Osteoblast (primary cell): ENCODE measurements at places on chromosomes 16 and 17. TPM values are rescaled to one million over a fixed set of nuclear protein-coding genes. Genes with fewer than 3 reads are reported as not detected.

Gene BEAN1
- 0.29 and 0.36 TPM in 2 replicates for total RNA-seq

Gene SMPD3
- total RNA-seq, result 0.72 TPM in 1 of 2 replicates, not detected in the other

Gene ALDH3A1
- under 0.01 TPM in 1 of 2 replicates, not detected in the other for total RNA-seq

Gene SP6
- under 0.01 TPM in 2 replicates for total RNA-seq

Gene MYADML2
- total RNA-seq, result not detected in 2 replicates

Gene KCNH4
- not detected in 2 replicates for total RNA-seq

Gene KRTAP2-2
- total RNA-seq, result not detected in 2 replicates

Gene PRAC2
- total RNA-seq, result not detected in 2 replicates

Gene KRT33B
- 0.29 and 1.1 TPM in 2 replicates for total RNA-seq

Gene FBXW10B
- 0.29 and 0.36 TPM in 2 replicates for total RNA-seq

Gene AFMID
- 20.0 and 23.2 TPM in 2 replicates for total RNA-seq

Gene FAHD1
- 63.1 and 72.7 TPM in 2 replicates for total RNA-seq

Gene TBX4
- 0.59 TPM in 1 of 2 replicates, not detected in the other for total RNA-seq

Gene CLEC3A
- total RNA-seq, result not detected in 2 replicates

Gene CD7
- total RNA-seq, result not detected in 2 replicates

Gene CNEP1R1
- total RNA-seq, result 27.1 and 30.1 TPM in 2 replicates

Gene CCL8
- 0.36 TPM in 1 of 2 replicates, not detected in the other for total RNA-seq

Gene CENPV
- total RNA-seq, result 5.1 and 6.8 TPM in 2 replicates

Gene SLC38A7
- 65.1 and 68.4 TPM in 2 replicates for total RNA-seq
